ENCODE measurements at places on chromosomes 1 and 21. TPM values are rescaled to one million over a fixed set of nuclear protein-coding genes. Genes with fewer than 3 reads are reported as not detected.

KIF17 gene
- total RNA-seq, result not detected

VWA5B1 gene
- total RNA-seq, result not detected

SYTL1 gene
- total RNA-seq, result 16.5 TPM

CHI3L1 gene
- not detected for total RNA-seq

PLEKHA6 gene
- 94.9 TPM for total RNA-seq

CCDC185 gene
- 0.17 TPM for total RNA-seq

FALEC gene
- total RNA-seq, result 0.71 TPM

NTMT2 gene
- total RNA-seq, result not detected

RSPH1 gene
- 3.3 TPM for total RNA-seq

ILF2 gene
- 292 TPM for total RNA-seq

CCDC30 gene
- total RNA-seq, result 5.1 TPM

ASCL5 gene
- not detected for total RNA-seq

DNA sequence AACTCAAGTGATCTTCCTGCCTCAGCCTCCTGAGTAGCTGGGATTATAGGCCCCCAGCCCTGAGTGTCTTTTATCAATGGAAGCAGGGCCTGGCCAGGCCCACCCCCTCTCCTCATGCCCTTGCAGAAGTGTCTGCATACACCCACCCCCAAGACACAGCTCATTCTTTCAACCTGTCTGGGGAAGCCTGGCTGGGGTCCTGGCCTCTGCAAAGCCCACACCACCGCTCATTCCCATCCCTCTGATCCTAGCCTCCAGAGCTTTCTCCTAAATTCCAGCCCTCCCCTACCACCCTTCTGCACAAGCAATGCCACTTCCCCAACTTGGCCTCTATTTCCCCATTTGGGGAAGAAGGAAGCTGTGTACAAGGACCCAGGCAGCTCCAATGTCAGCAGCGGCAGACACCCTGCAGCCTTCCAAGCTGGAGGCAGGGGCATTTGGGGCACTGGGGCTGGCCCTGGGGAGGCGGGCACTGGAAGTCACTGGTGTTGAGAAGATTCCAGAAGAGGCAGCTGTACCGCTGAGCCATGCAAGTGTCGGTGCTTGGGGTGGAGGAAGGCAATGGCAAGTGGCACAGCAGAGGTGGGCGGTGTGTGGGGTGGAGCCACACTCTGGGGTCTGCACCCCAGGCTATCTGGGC lies 33.7 kb upstream of the ARF1 start:
- DNase-seq, result no peak
- H3K4me1 ChIP-seq, result peaks cover 10% of the 10 kb centered on the region
- H3K36me3 ChIP-seq, result no peaks in the 10 kb centered on the region
- H3K27ac ChIP-seq, result no peak overlapping the region

GRCh38 chr1:30688920-30689794 lies 34.2 kb downstream of the MATN1 start:
- peaks cover 99% of the 10 kb centered on the region for H3K27me3 ChIP-seq
- H3K4me1 ChIP-seq, result peaks cover 12% of the 10 kb centered on the region
- DNase-seq, result no peak
- H3K4me3 ChIP-seq, result no peak overlapping the region

DNA sequence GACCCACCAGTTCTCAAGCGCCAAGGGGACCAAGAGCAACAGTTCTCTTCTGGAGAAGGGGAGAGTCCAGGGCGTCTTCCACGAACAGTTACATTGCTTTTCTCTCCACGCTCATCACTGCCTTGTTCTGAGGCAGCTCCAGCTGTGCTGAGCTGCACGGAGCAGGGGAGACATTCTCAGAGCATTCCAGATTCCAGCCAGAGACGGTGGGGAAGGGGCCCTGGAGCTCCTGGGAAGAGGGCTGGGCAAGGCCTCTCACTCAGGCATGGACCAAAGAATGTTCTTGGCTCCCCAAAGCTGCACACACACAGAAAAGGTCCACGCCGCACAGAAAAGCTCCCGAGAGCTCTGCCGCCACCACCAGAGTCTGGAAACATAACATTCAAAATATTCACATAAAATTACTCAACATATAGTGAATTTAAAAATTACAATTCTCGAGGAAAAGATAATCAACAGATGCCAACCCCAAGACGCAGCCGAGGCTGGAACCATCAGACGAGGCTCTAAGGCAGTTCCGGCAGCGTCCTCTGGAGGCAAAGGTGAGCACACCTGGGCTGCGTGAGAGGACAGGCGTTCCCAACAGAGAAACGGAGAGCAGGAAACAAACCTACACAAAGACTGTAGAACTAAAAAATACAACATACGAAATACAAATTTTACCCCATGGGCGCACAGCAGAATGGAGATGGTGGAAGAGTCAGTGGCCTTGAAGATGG lies 40.5 kb downstream of the UBE2G2 start:
- peaks cover 20% of the 10 kb centered on the region for H3K4me1 ChIP-seq
- peaks cover 5% of the 10 kb centered on the region for H3K36me3 ChIP-seq
- peak overlapping the region; percentile 8 for H3K27ac ChIP-seq
- DNase-seq, result peak; percentile 47
- H3K27me3 ChIP-seq, result peaks cover 32% of the 10 kb centered on the region
- H3K4me3 ChIP-seq, result no peak overlapping the region

DNA sequence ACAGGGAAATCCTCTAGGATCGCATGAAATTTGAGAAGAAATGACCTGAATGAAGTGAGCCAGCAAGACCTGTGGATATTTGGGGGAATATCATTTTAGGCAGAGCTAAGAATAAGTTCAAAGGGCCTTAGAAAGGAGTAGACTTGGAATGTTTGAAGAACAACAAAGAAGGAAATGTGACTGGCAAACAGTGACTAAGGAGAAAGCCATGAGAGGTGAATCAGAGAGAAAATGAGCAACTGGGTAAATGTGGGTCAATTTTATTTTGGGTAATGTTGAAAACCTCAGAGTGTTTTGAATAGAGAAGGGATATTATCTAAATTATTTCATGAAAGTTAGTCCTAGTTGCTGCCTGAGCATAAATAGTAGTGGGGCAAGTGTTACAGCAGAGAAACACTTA lies 672.8 kb downstream of the LMO4 start:
- no peak for DNase-seq
- peaks cover 26% of the 10 kb centered on the region for H3K4me1 ChIP-seq
- H3K27ac ChIP-seq, result peak overlapping the region; percentile 48
- H3K4me3 ChIP-seq, result no peak overlapping the region
- H3K27me3 ChIP-seq, result no peaks in the 10 kb centered on the region

DNA sequence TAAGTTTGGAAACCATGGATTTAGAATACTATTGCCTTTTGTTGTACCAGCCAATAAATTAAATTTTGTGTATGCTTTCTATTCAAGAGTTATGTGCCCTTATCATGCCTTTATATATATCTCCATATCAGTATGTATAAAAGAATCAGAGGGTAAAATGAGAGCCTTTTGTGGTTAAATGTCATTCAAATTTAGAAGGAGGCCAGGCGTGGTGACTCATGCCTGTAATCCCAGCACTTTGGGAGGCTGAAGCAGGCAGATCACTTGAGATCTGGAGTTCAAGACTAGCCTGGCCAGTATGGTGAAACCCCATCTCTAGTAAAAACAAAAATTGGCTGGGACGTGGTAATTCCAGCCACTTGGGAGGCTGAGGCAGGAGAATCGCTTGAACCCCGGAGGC lies 88.9 kb downstream of the XPR1 start:
- no peaks in the 10 kb centered on the region for H3K36me3 ChIP-seq
- no peaks in the 10 kb centered on the region for H3K4me1 ChIP-seq
- H3K27me3 ChIP-seq, result no peaks in the 10 kb centered on the region
- no peak overlapping the region for H3K27ac ChIP-seq

- no peak for DNase-seq
- no peak overlapping the region for H3K27ac ChIP-seq
- H3K36me3 ChIP-seq, result no peaks in the 10 kb centered on the region
- no peak overlapping the region for H3K4me3 ChIP-seq
- peaks cover 22% of the 10 kb centered on the region for H3K4me1 ChIP-seq
- H3K27me3 ChIP-seq, result peaks cover 17% of the 10 kb centered on the region
Measured at GRCh38 chr21:42434884-42435283, 31.2 kb downstream of the UBASH3A start.

DNA sequence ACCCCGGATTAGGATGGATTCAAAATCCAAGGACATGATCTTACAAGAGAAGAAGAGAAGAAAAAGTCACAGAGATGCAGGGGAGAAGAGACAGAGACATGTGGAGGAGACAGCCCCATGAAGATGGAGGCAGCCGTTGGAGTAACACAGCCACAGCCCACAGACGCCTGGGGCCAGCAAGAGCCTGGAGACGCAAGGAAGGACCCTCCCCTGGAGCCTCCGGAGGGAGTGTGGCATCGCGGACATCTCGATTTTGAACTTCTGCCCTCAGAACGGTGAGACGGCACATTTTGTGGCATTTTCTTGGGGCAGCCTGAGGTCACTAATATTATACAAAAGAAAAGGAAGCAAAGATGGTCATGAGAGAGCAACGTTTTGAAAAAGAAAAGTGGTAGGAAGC lies 28.8 kb downstream of the ABCG1 start:
- no peak overlapping the region for H3K4me3 ChIP-seq
- no peak for DNase-seq
- no peaks in the 10 kb centered on the region for H3K4me1 ChIP-seq
- H3K27ac ChIP-seq, result no peak overlapping the region
- peaks cover 62% of the 10 kb centered on the region for H3K27me3 ChIP-seq

DNA sequence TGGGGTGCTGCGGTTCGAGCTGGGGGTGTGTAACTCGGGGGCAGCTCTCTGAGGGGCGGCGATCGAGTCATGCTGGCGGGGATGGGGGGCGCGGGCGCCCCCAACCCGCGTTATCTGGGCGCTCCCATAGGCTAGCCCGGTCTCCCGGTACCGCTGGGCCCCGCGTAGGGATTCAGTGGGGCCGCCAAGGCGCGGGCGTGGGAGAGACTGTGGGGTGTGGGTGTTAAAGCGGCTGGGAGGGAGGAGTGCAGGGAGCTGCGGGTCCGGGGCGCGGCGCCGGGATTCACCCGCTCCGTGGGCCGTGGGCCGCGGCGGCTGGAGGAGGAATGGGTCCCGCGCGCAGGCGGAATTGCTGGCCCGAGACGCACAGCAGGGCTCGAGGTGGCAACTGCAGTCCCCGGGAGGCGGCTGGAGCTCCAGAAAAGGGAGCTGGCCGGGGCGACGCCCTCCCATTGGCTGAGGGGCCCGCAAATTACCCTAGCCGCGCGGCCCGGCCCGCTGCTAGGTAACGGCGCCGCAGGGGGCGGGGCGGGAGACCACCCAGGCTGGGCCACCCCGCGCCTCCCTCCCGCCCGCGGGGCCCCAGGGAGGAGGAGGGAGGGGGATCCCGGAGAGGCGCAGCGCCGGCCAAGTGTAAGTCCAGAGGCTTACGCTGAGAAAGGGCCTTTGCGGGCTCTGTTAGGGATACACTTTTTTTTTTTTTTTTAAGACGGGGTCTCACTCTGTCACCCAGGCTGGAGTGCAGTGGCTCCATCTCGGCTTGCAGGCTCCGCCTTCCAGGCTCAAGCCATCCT lies at the start of gene PTCH2:
PTCH2 (minus strand) TSS at position 392 of the 794 bp plus-strand sequence; CDS start at position 71, 321 bp downstream.
- peak; percentile 47 for DNase-seq
- H3K27ac ChIP-seq, result no peak within 1 kb of the TSS
- H3K36me3 ChIP-seq, result peaks cover 13% of the 10 kb centered on the region

GRCh38 chr1:164707868-164708331 lies 148.9 kb downstream of the PBX1 start:
- H3K27ac ChIP-seq, result no peak overlapping the region
- no peaks in the 10 kb centered on the region for H3K27me3 ChIP-seq
- peaks cover 5% of the 10 kb centered on the region for H3K36me3 ChIP-seq
- H3K4me1 ChIP-seq, result peaks cover 17% of the 10 kb centered on the region
- DNase-seq, result no peak

- no peak overlapping the region for H3K4me3 ChIP-seq
- H3K27me3 ChIP-seq, result no peaks in the 10 kb centered on the region
Measured at GRCh38 chr21:46388896-46389295, 64.9 kb downstream of the PCNT start.

DNA sequence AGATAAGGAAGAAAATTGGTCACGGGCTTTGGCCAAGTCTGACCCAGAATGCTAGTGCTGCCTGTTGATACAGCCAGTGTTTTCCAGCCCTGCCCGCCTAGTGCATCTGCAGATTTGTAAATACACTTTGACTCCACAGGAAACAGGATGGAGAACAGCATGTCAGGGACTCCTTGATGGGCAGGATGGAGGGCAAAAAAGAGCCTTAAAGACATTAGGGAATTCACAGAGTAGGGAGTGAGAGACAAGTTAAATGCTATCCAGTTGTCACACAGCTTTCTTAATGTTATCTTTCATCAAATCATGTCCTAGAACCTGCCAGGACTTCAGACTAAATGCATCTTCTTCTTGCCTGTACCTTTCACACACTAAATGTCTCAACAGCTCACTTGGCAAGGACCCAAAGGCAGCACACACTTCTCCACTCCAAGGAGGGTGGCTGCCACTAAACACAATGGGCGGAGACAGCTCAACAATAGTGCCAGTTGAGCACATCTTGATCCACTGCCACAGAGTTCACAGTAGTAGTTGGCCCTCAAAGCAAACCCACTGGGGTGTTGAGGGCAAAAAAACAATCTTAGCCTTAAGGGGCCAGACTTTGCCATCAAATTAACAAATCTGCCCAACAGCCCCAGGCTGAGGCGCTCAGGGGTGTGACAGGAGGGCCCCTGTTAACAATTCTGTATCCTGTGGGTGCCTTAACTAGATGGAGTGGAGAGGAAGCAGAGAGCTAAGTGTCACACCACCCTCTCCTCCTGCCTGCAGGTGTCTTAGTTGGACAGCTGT lies 2.7 kb downstream of the HIVEP3 start:
- peaks cover 34% of the 10 kb centered on the region for H3K36me3 ChIP-seq
- peaks cover 54% of the 10 kb centered on the region for H3K4me1 ChIP-seq
- H3K27ac ChIP-seq, result no peak overlapping the region
- no peaks in the 10 kb centered on the region for H3K27me3 ChIP-seq
- DNase-seq, result peak; percentile 41

DNA sequence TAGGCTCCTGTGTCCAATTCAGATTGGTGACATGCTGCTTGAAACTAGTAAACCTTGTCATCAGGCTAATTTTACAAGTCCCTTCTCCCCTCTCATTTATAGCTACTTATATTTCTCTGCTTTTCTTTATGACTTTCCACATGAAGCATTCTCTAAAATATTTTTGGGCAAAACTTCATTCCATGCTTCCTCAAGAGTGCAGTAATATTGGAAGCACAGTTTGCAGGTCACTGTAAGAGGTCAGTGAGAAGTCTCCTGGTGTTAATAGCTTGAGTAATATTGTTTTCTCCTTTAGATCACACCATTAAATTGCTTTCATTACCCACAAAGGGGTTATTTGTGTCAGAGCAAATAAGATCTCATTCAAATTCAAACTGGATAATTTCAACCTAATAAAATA lies 46.6 kb downstream of the LPAR3 start:
- no peak for DNase-seq
- peaks cover 27% of the 10 kb centered on the region for H3K4me1 ChIP-seq
- no peak overlapping the region for H3K4me3 ChIP-seq
- H3K27me3 ChIP-seq, result no peaks in the 10 kb centered on the region

- no peak overlapping the region for H3K4me3 ChIP-seq
- no peak for DNase-seq
- H3K27ac ChIP-seq, result peak overlapping the region; percentile 73
- peaks cover 5% of the 10 kb centered on the region for H3K36me3 ChIP-seq
Measured at GRCh38 chr1:234396871-234397270, 23.6 kb downstream of the COA6 start.

- no peak overlapping the region for H3K4me3 ChIP-seq
- DNase-seq, result no peak
- no peaks in the 10 kb centered on the region for H3K27me3 ChIP-seq
- peak overlapping the region; percentile 67 for H3K27ac ChIP-seq
- H3K4me1 ChIP-seq, result peaks cover 37% of the 10 kb centered on the region
- no peaks in the 10 kb centered on the region for H3K36me3 ChIP-seq
Measured at GRCh38 chr1:66439031-66439740, 94.8 kb upstream of the SGIP1 start.

GRCh38 chr1:150613061-150613920 lies 16.1 kb downstream of the ENSA start:
- peaks cover 81% of the 10 kb centered on the region for H3K36me3 ChIP-seq
- H3K4me1 ChIP-seq, result peaks cover 75% of the 10 kb centered on the region
- no peaks in the 10 kb centered on the region for H3K27me3 ChIP-seq
- peak overlapping the region; percentile 33 for H3K4me3 ChIP-seq

Data from Calu3 (cell line).